ENCODE measurements at places on chromosomes 16 and 17.

DNA sequence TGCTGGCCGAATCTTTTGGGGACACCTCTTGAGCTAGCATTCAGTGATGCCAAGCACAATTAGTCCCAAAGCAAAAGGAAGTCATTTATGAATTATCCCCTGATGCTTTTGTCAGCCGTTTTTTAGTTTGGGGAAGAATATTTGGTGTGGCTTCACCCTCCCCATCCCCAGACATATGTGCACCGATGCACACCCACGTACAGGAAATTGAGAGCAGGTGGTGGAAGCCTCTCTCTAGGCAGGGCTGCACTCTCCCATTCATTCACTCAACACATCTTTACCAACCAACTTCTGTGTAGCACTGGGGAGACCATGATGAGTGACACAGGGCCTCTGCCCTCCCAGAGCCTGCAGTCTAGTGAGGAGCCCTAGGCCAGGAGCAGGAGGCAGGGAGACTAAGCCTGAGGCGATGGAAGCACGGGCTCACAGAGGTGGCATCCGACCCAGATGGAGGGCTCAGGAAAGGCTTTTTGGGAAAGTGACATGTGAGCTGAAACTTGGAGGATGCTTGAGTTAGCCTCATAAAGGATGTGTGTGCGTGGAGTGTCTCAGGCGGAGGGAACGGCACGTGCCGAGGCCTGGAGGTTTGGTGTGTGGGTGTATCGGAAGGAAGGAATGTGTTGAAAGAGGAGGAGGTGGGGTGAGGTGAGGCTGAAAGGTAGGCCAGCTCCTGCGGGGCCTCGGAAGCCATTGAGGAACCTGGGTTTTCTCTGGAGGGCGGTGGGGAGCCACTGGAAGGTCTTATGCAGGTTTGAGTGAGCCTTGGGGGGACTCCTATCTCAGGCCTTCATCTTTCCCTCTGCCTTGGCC is 43.8 kb downstream of the PSME3IP1 start:
- DNase-seq = no peak

- DNase-seq = no peak
Observed at GRCh38 chr16:84511180-84511800, 6.8 kb upstream of the MEAK7 start.

- no peak for DNase-seq
Observed at GRCh38 chr16:82603784-82604411, 22.9 kb upstream of the CDH13 start.

- DNase-seq = no peak
Observed at GRCh38 chr16:68190081-68190480, 45.8 kb downstream of the ESRP2 start.

DNA sequence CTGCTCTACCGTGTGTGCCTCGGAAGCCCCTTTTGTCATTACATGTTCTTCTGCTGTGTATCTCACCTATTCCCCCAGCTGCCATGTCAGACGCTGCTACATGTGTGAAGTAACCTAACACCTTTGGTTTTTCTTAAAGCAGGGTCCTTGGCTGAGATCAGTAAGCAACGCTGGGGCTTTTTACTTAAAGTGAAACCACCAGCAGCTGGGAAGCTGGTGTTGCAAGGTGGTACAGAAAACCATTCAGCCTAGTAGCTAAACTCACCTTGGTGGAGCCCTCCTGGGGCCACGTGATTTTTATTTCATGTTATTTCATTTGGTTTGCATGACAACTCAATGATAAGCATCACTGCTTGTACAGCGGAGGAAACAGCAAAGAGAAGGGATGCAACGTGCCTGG is 62.6 kb downstream of the PLCG2 start:
- no peak for DNase-seq

DNA sequence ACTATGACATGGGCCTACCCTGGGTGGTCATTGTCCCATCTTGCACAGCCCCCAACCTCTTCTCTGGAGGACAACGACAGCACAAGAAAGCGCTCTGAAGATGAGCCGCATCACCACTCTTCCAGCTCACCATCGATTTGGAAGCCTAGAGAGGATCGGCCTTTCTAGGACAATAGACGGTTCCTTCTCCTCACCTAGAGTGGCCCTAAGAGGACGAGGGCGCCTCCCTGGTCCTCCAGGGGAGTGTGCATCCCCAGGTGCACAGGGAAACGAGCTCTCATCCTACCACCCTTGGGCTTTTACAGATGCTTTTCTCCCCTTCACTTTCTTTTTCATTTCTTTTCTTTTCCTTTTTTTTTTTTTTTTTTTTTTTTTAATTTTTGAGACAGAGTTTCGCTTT is 20.3 kb upstream of the SLC52A1 start:
- DNase-seq = no peak

DNA sequence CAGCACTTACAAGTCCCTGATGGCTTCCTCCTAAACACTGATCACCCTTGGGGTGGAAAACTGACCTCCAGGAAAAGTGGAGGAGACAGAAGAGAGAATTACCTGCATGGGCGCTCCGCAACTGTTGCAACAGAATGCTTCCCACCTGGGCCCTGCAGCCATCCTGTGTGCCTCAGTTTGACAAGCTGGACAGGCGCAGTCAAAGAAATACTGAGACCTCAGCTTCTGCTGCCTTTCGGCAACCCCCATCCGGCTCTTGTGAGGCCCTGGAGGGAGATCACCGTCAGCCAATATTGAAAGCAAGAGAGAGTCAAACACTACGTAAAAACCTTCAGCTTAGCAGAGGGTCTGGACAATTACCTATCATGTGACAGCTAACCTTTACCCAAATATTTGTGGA is 24.8 kb downstream of the SERPINF1 start:
- no peak for DNase-seq

DNA sequence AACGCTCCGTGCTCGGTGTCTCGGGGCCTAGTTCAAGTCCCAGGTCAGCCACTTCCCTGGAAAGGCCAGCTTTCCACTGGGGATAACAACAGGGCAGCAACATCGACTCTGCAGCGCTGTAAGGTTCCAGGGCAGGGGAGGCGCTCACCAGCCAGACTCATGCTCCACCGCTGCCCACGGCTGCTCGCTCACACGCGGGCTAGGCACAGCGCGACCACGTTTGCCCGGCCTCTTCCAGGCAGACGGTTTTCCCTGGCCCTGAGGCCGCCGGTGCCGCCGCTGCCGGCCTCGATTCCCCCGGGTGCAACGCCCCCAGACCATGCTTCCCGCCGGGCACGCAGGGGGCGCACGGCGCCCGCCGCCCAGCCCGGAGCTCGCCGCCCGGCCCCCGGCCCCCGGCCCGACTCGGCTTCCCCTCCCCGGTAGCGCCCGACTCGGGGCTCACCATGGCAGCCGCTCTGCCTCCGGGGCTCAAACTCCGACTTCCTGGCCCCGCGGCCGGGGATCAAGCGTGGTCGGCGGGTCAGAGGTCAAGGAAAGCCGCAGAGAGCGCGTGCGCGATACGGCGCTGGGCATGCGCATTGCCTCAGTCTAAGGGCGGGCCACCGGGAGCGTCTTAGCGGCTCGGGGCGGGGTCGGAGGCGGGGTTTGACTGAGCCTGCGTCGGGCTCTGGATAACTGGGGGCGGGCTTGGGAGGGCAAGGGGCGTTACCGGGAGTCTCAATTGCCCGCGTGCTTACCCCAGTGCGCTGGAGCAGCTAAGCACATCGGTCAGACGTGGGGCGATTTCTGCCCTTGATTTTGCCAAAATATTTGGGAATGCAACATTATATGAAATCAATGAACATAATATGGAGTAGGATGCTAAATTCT is at the start of gene PAM16:
Gene PAM16, minus strand, starts transcription at position 535 of the 873 bp plus-strand sequence. Its CDS starts 87 bp downstream, at position 448.
- peak; percentile 21 for DNase-seq

DNA sequence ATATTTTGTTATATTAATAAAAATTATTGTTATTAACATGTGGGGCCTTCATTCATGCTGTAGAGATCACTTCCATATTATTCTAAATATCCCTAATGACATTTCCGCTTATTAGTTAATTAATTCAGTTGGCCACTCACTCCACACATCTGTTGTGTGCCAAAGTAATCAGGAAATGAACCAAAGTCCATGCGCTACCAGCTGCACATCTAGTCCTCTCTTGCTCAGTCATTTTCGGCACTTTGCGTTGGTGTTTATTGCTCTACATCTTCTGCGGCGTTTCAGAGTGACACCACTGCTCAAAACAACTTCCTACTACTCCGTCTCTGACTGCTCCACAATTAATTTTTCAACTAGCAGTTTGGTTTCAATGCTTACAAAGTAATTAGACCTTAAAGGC is 101.4 kb upstream of the ZFHX3 start:
- no peak for DNase-seq

- no peak for DNase-seq
Observed at GRCh38 chr17:48770954-48771353, 42.4 kb upstream of the HOXB13 start.

Data from NCI-H1048 (cell line).